Activated naive CD4-positive, alpha-beta T cell treated with Interleukin-2 at 50 U/mL for 16 hours (primary cell): ENCODE measurements at places on chromosomes 6 and 20.

DNA sequence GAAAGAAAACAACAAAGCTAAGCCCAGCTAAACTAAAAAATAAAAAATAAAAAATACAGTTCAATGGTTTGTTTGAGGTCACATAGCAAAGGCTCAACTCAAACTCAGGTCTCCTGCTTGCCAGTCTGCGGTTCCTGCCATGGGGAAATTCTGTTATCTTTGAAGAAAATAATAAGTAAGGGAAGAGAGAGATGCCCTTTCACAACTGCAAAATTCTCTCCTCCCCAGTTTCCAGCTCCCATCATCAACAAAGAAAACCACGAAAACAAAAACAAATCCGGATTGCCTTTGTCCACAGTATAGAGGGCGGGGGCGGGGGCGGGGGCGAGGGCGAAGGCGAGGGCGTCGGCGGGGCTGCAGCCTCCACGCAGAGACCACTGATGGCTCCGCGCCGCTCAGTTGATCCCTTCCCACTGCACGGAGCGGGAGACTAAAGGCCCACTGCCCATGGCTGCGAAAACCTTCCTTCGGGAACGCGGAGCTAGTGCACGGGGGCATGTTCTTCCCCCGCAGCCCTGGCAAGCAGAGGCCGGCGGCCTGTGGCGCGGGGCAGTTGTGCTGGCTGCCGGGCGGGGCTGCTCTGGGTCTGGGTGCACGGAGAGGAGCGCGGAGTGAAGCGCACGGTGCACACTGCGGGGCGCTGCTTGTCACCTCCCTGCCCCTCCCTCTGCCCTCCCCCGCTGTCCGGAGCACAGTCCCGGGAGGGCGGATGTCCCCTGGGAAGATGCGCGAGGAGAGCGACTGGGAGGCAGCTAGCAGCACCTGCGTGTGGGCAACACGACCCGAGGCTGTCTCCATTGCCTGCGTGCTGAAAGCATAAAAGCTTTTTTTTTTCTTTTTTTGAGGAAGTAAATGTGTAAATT is 54.1 kb upstream of the TPD52L1 start:
- DNase-seq = peak; percentile 10

- no peak for DNase-seq
Observed at GRCh38 chr20:5400164-5400762, 83.5 kb upstream of the PROKR2 start.

- no peak for DNase-seq
Observed at GRCh38 chr6:21033575-21034026, 499.3 kb downstream of the CDKAL1 start.

DNA sequence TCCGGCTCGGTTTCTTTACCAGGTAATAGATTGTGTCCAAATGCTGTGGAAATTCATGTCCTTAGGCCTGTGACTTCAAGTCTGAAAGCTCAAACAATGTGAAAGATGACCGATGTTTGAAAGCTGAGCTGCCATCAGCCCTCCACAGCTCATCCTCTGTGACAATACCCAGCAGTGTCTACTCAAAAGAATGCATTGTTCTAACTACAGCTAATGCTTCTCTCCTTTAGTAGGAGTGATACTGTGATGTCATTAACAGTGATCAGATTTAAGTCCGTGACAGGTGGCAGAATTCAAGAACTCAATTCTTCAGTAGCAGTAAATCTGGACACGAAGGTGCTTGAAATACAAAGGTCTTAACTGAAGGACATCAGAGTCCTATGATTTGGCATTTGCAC is 97.3 kb downstream of the RCAN2 start:
- no peak for DNase-seq

GRCh38 chr6:33587529-33587928 is 7.5 kb upstream of the BAK1 start:
- no peak for DNase-seq

- DNase-seq = peak; percentile 51
Observed at GRCh38 chr20:44069203-44070011, 117.6 kb downstream of the JPH2 start.

DNA sequence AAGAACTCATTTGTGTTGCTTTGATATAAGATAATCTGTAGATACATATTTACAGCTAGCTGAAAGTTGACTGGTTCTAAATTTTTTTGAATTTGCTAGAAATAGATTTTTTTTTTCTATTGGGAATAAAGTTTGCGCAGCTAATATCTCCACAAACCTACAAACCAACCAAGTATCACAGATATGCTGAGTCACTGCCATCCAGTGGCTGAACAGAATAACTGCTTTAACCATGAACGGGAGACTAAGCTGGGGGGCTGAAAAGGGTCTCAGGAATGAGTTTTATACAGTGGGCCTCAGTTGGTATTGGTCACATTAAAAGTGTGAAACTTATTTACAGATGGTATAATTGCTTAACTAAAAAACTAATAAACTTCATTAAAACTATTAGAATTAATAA is 326.7 kb upstream of the CNR1 start:
- DNase-seq = no peak

- no peak for DNase-seq
Observed at GRCh38 chr6:36733300-36733699, 35.7 kb downstream of the RAB44 start.

- no peak for DNase-seq
Observed at GRCh38 chr6:91654357-91654756, 1067.5 kb upstream of the MAP3K7 start.

- peak; percentile 67 for DNase-seq
Observed at GRCh38 chr6:44642870-44643522, 255.5 kb downstream of the CDC5L start.

DNA sequence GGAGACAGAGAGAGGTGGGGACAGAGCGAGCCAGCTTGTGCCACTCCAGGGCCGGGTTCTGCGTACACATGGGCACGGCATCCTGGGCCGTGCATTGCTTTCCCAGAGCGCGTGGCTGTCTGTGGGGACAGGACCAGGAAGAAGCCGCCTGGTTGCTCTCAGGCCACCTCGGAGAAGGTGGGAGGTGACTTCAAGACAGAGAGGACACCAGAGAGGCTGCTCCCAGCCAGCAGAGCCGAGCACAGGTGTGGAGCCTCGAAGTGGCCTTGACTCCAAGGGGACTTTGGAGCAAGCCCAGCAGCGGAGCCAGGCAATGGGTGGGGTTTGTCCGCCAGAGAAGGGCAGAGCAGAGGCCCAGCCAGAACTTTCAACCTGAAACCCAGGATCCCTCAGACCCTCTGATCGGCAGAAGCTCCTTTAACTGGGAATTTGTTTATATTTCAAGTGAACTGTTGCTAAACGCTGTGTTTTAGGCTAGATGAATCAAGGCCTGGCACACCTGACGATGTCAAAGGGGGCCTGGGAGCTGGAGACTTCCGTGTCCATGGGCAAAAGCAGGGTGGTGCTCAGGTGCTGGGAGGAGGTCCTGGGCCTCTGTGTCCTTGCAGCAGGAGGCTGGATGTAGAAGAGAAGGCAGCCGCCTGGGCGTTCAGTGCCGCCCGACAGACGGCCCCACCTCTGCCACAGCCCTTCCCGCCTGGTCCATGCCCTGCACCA is 262.1 kb downstream of the DLL1 start:
- no peak for DNase-seq

DNA sequence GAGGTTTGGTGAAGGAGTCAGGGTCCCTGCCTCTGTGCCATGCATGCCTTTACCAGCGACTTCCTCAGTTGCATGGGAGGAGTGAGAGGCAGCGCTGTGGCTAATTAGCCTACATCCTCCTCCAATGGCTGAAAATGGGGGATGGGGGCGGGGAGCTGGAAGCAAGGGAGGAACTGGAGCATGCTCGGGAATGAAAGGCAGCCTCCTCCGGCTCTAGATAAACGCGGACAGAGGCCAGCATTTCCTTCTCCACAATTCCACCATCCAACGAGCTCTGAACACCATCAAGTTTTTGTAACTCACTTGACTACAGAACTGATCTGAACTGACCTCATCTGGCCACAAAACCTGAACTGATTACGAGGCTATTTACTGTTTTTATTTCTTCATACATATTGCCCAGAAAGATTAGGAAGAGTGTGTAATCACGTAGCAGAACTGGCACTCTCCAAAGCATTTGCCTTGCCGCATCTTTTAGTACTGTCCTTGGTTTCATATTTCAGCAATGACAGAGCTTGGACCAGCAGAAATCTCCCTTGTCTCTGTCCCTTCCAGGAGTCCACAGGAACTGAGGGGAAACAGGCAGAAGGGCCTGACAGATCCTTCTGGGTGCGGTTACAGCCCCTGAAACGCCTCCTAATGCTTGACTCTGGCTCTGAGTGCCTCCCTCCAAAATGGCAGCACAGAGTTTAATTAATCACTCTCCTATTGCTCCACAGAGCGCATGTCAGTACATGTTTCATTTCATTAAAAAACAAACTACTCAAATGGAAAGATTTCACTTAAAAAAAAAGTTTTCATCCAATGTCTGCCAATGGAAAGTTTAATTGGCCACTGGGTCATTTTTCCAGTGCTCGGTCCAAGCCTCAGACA is 58.2 kb upstream of the TRAF3IP2 start:
- no peak for DNase-seq

GRCh38 chr20:64148581-64148980 is 15.7 kb upstream of the MYT1 start:
- no peak for DNase-seq

- DNase-seq = no peak
Observed at GRCh38 chr6:12748815-12749521, 32.4 kb downstream of the PHACTR1 start.

GRCh38 chr6:36204068-36204753 is 7.7 kb downstream of the BRPF3 start:
- DNase-seq = peak; percentile 32

DNA sequence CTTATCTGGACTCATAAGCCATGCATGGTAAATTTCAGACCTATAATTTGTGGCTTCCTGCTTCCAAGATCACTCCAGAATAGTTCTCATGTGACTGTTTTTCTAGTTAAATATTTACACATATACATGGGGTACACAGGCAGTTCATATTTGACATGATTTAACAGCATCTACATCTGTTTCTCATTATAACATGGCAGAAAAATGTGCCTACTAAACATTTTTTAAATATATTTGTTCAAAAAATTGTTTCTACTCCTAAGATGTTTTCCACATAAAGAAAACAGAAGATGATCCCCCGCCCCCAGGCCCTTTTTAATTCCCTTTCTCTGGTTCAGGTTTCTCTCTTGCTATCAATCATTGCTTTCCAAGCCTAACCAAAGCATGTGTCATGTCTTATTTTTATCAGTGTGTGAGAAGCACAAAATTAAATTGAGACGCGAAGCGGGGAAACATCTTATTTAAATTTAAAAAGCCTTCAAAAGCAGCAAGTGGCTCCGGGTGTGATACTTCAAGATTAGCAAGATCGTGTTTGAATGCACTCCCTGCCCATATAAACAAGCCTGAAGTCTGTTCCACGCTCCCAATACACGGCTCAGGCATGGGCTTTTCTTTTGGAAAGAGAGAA is 37.3 kb downstream of the IPCEF1 start:
- no peak for DNase-seq

- no peak for DNase-seq
Observed at GRCh38 chr6:140462453-140463311, 1088.2 kb upstream of the CITED2 start.

GRCh38 chr6:65229825-65230224 is 477.2 kb downstream of the EYS start:
- no peak for DNase-seq

GRCh38 chr20:38167851-38168760 is 3.0 kb upstream of the TGM2 start:
- DNase-seq = no peak

GRCh38 chr6:11313207-11313606 is 80.7 kb upstream of the NEDD9 start:
- DNase-seq = no peak

DNA sequence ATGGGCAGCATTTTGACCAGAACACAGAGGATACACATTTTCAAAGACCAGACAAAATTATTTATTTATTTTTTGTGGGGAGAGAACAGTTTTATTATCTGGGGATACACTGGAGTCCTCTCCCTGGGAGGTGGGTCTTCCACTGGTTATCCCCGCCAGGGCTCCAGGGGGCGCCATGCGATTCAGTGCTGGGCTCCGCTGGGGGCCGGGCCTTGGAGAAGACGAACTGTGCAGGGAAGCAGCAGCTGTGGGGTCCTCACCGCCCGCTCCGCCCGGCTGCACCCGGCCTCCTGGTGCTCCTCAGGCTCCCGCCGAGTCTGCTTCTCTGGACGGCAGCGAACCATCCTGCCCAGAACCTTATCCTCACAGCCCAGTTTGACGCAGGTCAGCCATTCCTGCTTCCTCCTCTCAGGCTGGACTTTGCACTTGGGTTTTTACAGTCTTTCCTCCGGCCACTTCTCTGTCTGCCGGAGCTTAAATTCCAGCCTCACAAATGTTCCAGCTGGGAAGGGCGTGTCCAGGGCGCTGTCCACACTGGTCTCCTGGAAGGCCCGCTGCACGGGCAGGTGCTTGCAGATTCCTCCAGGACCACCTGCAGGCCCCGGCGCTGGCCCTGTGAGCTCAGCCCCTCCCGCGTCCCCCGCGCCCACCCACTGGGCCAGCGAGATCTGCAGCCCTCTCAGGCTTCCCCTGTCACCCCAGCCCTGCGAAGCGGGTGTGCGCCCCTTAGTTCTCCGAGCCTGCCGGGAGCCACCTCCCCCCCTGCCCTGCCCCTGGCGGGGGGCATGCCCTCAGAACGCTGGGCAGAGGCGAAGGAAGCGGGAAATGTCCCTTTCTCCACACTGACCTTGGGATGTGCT is 1830.0 kb upstream of the DEFB115 start:
- DNase-seq = no peak

DNA sequence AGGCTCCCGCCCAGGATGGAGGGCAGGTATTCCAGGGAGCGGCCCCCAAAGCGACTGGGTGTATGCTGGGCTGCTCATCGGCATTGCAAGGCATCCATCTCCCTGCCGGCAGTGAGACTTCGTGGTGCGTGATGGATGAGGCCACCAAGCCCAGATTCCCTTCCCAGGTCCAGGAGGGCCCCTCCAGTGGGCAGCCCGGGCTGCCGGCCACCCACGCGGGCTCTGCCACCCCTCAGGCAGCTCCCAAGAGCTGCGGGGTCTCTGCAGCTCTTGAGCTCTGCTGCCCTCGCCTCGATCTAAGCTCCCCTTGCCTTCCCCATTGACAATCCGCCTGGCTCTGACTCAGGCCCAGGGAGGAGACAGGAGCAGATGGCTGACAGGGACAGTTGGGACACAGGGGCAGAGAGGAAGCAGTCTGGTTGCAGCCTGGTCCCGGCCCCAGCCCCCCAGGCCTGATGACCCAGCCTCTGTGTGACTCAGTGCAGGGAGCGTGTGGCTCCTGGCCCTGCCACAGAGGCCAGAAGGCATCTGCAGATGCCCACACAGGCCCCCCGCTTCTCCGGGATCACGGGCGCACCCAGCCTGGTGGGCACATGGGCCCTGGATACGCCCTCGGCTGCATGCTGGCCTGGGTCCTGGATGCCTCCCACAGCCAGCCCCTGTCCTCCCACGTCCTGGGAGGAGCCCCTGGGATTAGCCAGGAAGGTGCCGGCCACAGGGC is 33.0 kb downstream of the SLCO4A1 start:
- no peak for DNase-seq

- no peak for DNase-seq
Observed at GRCh38 chr6:21281366-21281765, 312.2 kb upstream of the SOX4 start.

- DNase-seq = no peak
Observed at GRCh38 chr20:5548902-5549599, 201.2 kb upstream of the SHLD1 start.

DNA sequence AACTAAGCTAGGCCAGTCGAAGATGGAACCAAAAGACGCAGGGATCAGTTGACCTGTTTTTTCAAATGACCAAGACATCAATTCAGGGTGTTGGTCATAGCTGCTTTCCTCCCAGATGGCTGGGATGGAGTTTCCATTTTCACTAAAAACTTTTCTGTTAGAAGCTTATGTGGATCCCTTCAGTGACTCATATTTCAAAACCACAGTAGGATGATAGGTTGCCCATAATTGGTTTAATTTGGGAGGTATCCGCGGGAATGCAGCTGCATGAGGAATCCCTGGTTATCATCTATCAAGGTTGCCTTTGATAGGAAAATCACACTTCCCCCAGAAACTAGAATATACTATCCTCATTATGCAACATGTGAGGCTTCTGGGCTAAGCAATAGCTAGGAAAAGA is 150.9 kb upstream of the MLIP start:
- no peak for DNase-seq
